ENCODE measurements at places on chromosomes 1 and 21.

DNA sequence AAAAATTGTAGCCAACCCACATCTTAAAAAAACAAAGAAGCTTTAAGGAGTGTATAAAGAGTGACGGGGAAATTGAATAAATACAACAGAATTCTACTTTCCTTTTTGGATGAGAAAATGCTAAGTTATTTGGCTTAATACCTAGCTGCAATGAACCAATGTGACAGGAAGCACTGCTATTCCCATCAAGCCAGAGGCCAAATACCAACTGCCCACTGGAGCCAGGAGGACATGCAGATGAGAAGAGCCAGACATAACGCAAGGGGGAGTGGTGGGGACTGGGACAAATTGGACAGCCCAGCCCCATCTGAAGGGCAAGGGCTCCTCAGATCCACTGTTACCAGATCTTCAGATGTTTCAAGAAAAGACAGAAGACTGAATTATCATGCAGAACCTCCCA is 25.7 kb downstream of the DNAJC11 start:
- no peak for DNase-seq

- DNase-seq: no peak
Observed at GRCh38 chr1:211118407-211119102, 15.4 kb downstream of the KCNH1 start.

DNA sequence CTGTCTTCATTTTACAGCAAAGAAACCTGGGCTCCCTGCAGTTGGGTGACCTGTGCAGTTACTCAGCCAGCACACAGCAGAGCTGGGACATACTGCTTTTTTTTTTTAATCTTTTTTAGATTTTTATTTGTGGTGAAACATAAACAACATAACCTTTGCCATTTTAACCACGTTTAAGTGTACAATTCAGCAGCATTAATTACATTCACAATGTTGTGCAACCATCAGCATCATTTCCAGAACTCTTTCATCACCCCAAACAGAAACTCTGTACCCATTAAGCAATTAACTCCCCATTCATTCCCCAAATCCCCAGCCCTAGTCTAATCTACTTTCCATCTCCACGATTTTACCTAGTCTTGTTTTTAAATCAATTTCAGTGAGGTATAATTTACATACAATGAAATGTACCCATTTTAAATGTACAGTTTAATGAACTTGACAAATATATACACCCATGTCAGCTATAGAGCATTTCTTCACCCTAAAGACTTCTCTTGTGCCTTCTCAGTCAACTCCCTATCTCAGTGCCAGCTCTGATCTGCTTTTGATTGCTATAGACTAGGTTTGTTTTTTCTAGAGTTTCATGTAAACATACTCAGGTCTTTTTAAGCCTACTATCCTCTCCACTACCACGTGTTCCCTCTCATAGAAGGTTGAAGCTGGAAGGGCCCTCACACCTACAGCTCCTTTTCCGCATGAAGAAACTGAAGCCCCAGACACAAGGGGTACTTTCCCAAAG is 37.8 kb upstream of the C8B start:
- no peak for DNase-seq

DNA sequence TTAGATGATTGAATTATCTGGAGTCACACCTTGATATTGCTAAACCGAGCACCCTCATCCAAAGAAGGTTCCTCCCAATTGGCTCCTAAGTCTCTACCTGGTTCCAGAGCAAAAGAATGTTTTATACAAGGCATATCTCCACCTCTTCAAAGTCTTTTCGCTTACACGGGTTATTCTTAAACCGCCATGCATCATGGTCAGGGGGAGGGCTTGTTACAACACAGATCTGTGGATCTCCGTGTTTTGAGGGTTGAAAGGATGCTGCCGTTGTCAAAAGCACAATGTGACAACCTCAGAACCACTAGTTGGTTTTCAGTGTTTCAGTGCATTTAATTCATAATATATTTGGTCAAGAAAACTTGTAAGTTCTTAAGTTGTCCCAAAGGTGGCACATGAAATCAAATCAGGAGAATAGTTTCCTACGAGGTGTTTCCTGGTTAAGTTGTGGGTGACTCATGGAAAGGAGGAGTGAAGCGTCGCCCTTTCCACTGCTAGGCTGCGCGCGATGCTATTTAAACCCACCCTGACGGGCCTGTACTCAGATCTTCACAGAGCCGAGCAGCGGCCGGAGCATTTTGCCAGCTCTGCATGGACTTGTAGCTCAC is 1531.6 kb upstream of the TPTE start:
- DNase-seq: no peak

- DNase-seq: peak; percentile 74
Observed at GRCh38 chr1:234611225-234611846, 1.4 kb upstream of the IRF2BP2 start.

- no peak for DNase-seq
Observed at GRCh38 chr1:87045761-87046304, 131.4 kb downstream of the HS2ST1 start.

Data from cardiac muscle cell (in vitro differentiated cells and primary cell).